ENCODE measurements at places on chromosomes 12 and 14.

DNA sequence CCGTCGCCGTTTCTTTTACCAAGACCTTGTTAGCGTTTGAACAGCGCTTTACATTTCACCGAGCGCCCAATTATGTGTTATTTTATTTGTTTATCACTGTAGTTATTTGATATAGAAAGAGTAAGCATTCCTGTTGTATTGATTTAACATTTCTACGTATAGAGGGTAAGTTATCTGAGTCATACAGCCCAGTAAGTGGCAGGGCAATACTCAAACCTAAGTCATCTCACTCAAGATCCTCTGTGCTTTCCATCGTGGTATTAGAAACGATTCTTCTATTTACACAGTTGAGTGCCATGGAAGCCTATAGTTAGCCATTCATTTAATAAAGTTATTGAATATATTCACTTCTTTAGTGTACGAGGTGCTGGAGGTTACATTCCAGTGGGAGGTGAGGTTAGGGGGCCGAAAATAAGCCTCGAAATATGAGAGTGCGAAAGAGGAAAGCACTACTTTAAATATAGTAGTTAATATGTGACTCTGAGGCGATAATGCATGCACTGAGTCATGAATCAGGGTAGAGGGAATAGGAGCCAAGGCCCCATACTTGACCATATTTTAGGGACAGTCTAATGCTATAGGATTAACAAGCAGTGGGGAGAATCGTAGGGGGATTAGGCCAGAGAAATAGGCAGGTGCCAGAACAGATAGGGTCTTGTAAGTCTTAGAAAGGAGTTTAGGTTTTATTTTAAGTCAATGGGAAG, 629 bp downstream of the RAD51AP1 start:
- no peak for DNase-seq

DNA sequence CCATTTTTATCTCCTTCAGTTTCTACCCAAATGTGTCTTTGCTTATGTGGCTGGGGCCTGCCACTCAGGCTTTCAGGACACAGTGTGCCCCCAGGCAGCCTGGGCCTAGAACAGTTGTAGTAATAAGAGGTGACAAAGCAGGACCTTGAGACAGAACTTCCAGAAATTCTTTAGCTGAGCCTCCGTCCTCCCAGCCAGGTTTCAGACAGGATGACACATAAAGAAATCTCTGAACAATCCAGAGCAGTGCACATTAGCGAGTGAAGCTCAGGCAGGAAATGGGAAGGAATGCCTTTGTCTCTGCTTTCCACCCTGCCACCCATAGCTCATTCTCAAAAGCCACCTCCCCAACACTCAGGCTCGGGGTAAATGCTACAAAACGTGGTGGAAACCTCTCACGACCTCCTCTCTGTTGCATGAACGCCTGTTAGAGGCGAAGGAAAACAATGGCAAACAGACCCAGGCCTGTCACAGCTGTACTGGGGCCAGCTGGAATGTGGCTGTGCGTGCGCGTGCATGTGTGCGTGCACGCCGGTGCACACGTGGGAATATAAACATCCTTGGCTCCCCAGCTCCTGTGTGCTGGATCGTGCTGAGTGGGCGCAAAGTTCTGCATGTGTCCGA, 286.7 kb downstream of the ZFP36L1 start:
- DNase-seq = peak; percentile 10

DNA sequence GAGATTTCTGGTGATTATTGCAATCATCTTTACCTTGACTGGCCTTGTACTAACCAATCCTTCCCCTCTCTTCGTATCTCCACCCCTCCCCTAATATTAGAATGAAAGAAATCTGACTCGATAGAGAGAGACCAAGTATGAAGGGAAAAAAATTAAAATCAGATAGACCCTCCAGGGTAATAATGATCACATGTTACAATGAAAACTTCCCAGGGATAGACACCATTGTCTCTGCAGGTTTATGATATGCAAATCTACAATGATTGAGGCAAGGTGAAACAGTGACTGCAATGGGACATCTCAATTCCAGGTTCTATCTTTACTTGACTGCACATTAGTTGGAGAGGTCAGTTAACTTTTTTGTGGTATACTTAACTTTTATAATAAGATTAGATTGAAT, 1.5 kb upstream of the NFKBIA start:
- DNase-seq = no peak

GRCh38 chr12:27821259-27821973, 41.4 kb upstream of the MANSC4 start:
- DNase-seq = peak; percentile 38

- no peak for DNase-seq
Observed at GRCh38 chr12:106118-106591, 39.6 kb downstream of the IQSEC3 start.

- no peak for DNase-seq
Observed at GRCh38 chr12:25950329-25951115, 8.0 kb upstream of the RASSF8 start.

- no peak for DNase-seq
Observed at GRCh38 chr12:44375694-44376093, 500.4 kb downstream of the NELL2 start.

- no peak for DNase-seq
Observed at GRCh38 chr12:24947541-24948419, 1.1 kb downstream of the BCAT1 start.

GRCh38 chr12:26810330-26810729, 22.7 kb downstream of the ITPR2 start:
- no peak for DNase-seq

- DNase-seq = no peak
Observed at GRCh38 chr14:50047274-50047676, 69.1 kb downstream of the VCPKMT start.

DNA sequence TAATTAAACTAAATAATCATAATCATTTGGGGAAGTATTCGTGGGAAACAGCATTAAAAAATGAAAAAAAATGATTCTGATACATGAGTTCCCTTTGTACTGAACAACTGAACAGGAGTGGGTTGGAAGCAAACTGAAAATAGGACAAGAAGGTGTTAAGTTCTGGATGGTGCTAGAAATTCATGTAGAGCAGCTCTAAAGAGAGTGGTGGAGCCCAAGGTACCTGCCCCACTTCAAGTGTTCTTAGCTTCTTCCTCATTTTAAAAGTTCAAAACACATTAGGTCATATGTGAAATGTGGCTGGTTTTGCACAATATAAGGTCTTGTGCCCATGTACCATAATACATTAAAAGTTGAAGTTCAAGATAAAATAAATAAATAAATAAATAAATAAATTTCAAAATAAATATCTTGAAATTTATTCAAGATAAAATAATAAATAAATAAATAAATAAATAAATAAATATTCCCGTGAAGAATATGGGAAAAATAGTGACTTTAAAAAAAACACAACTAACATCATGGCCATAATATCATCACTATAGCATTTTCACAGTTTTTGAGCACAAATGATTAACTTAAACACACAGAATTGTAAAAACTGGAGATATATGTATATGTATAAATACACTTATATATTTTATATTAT, 191.5 kb upstream of the PRKD1 start:
- DNase-seq = no peak

DNA sequence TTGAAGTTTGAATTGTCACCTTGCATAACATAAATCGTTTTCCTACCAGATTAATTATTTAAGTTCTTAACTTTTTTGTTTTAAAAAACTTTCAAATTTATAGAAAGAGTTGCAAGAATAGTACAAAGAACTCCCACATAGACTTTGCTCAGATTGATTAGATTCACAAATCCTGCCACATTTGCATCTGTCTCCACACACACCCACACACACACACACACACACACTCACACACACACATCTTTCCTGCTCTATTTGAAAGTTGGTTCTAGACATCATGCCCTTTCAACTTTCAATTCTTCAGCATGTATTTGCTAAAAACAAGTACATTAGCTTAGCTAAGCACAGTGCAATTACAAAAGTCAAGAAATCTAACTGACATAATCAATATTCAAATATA, 184.0 kb downstream of the ITPR2 start:
- no peak for DNase-seq

DNA sequence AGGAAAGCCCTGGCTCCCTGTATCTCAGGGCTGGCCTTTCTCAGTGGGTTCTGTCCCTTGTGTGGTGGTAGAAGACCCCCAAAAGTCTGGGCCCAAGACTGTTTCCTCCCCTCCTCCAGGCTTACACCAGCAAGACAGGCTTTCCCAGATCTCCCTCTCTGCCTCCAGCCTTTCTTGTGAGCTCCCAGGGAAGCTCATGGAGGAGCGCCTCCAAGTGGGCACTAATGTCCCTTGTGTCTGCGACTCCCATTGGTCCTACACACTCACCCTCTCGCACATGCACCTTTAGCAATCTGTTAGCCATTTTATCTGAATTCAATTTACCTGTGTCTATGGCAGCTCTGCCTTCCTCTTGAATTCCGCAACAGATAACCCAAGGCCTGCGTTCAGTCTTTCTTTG, 251.1 kb upstream of the CAND1 start:
- no peak for DNase-seq

DNA sequence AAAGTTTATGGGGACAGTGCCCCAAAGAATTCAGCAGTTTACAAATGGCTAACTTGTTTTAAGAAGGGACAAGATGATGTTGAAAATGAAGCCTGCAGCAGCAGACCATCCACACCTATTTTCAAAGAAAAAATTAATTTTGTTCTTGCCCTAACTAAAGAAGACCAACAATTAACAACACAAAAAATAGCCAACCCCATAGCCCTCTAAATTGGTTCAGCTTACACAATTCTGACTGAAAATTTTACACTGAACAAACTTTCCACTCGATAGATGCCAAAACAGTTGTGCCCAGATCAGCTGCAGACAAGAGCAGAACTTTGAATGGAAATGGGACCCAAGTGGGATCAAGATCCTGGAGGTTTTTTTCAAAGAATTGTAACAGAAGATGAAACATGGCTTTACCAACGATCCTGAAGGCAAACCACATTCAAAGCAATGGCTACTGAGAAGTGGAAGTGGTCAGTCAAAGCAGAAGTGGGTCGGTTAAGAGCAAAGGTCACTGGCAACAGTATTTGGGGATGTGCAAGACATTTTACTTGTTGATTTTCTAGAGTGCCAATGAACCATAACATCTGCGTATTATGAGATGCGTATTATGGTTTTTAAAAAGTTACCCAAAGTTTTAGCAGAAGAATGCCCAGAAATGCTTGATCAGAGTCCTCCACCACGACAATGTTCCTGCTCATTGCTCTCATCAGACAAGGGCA, 30.0 kb downstream of the SLC39A9 start:
- no peak for DNase-seq

GRCh38 chr14:72613231-72613974, 280.5 kb downstream of the DPF3 start:
- DNase-seq = no peak

DNA sequence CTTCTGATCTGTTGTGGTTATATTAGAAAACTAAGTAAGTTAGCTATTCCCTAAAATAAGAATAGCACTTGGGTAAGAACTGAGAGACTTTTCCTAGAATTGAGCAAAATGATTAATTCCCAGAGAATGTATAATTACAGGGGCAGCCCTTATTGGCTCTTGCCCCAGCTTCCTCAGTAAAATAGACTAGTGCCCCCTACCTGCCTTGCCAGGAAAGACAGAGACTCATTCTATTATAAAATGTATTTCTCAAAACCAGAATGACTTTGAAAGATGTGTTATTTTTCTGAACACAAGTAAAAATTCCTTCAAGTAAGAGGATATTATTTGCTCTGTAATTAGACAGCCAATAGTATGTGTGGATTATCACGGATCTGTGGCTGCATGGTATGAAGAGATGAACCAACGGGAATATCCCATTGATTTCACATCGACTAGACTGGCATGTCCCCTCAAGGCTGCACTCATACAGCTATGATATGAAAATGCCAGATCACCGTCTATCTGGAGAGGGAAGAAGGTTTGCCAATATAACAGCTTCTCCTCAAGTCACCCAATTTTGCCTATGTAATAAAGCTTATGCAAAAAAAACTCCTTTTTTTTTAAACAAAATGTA, 7.4 kb upstream of the GLRX5 start:
- DNase-seq = peak; percentile 71

DNA sequence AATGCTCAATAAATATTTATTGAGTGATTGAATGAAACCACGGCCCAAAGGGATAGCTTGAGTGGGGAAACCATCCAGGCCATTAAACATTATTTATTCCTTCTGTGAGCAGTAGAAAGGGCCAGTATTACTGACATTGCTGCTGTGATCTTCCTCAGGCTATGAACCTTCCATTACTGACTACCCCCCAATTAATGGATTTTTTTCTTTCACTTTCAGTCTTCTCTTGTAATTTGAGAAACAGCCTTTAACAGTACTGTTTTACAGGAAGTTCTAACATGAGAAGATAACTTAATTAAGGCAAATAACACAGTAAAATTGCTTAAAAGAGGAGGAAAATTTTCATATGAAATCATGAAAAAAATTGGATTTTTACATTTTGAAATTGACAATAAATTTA, 629.5 kb downstream of the TRHDE start:
- no peak for DNase-seq

DNA sequence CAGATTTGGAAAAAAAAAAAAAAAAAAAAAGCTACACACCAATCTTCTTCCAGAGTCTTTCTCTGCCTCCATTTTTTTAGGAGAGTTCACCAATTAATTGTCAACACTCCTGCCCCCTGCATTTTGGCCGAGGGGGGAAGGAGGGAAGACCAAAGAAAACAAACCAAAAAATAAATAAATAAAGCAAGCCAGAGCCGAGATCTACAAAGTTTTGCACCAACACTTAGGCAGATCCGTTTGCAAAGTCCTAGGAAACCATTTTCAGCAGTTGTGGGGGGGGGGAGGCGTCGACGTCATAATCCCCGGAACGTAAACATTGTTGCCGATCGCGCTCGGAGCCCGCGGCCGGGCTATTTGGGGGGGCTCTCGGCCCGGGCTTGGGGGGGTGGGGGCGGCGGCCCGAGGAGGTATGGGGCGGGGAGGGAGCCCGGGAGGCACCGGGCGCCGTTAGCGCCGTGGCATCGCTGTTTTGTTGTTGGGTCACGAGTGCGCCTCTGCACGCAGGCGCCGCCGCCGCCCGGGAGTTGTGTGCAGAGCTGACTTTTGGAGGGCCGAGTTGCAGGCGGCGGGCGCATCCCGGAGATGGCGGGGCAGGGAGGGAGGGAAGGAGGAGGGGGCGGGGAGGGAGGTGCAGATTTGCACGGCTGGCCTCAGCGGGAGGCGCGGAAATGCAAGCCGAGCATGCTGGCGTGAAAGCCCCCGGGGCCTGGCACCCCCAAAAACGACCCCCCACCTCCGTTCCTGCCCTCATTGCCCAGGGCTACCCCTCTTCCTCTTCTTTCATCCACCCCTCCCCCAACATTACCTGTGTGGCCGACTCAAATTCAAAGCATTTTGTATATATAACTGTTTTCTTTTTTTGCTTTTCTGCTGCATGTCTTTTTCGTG, 598 bp downstream of the KDM2B start:
- DNase-seq = no peak

DNA sequence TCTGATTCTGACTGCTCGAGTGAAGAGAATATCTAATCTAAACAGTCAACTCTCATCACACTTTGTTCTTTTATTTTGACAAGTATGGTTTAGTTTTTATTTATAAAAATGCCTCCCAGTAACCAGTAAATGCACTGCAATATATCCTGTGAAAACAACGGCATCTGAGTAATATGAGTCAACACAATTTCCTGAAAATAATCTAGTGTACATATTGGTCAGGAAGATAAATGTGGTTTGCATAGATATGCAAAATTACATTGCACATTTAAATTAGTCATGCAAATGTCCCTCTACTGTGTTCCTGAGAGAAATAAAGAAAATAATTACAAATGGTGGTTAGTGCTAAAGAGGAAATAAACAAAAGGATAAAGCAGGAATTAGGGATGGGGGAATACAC, 1190.7 kb upstream of the SEL1L start:
- DNase-seq = no peak
